Brain (organoid and tissue), 16 donors: ENCODE measurements at places on chromosomes 2 and 18.
A peak's percentile ranks its signal among the peaks of the same experiment; 100 is the strongest.

DNA sequence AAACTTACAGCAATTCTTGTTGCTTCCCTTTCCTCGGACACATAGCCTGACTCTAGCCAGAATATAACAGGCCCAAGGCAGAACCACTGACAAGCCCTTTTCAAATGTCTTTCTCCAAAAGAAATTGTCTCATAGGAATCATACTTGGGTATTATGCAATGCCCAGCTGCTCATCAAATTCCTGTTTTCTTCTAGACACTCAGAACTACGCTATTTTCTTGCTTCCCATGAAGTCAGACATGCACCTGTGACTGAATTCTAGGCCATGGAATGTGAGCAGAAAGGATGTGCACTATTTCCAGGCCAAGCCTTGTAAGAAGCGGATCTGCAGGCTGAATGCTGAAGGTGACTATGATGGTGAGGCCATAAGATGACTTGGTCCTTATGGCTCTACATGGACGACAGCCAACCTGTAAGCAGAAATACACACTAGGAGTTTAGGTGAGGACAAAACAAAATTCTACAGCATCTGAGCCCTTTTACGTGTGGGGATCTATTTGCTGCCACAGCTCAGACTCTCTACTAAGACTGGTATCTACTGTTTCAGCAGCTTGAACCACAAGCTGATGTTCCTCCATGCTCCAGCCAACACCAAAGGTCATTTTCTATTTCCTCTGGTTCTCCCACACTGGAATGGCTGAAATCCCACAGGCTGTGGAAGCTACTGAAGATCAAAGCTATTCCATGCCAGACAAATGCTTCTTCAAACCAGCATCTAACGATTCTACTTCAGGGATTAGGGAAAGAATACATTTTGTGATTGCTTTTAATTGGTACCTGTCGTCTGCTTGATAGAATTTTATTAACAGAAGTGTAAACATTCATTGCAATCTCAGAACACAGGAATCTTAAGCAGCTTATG is 378.7 kb downstream of the RBM43 start:
- no peak for DNase-seq

DNA sequence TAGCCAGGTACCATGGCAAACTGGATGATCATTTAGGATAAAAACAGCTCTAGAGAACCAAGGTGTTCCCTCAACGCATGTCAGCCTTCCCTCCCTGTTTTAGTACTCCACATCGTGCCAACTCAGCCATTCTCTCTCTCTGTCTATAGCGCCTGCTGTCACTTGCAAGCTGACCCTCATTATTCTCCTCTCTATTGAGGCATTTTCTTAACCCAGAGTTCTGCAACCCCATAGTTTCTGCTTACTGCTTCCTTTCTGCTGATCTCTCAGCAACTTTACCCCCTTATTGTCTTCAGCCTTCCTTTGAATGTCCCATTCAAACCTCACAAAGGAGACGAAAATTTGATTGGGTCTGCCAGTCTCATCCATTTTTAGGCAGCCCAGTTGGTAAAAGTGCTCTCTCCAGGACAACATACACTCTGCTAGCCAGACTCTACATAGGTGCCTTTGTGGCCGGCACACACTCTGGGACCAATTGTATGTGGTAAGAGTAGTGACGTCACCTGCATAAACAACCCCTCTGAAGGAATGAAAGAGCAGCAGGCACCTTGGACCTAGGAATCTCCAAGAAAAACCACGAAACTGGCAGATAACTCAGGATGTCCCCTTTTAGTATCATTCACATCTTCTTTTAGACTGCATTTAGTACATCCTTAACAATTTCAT is 367.2 kb upstream of the KCNH7 start:
- no peak for DNase-seq

DNA sequence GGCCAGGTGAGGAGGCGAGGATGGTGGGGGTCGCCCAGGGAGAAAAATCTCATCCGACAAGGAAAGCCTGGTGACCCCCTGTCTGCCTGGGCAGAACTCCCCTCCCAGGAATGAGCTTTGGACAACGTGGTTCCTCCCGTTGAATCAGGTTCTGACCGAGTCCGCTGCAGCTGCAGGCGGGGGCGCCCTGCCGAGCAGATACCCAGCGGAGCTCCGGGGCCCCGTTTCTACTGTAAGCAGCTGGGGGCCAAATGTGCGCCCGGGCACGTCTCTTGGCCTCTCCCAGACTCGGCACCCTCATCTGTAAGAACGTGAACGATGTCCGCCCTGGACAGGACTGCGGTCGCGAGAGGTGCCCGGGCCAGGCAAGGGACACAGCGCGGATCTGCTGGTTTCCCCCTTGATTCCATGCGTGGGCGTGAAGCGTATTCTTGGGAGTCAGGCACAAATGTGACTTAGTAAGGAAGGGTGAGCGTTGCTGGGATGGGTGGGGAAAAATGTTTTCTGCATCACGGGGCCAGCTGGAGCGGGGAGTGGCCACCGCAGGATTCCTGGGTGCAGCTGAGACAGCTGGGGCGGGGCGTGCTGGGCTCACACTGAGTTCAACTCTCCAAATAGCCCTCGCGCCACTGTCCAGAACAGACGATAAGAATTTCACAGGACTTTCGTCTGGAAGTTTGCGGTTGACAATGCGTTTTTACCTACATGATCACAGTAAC is 20.2 kb upstream of the TUBB6 start:
- DNase-seq: no peak

- DNase-seq: no peak
These were observed 56.4 kb downstream of the NCK2 start for GRCh38 chr2:105800953-105801635.

GRCh38 chr2:105442056-105442455 is 43.2 kb upstream of the FHL2 start:
- DNase-seq: no peak

- DNase-seq: no peak
These were observed 95.4 kb downstream of the MTA3 start for GRCh38 chr2:42663828-42664227.

DNA sequence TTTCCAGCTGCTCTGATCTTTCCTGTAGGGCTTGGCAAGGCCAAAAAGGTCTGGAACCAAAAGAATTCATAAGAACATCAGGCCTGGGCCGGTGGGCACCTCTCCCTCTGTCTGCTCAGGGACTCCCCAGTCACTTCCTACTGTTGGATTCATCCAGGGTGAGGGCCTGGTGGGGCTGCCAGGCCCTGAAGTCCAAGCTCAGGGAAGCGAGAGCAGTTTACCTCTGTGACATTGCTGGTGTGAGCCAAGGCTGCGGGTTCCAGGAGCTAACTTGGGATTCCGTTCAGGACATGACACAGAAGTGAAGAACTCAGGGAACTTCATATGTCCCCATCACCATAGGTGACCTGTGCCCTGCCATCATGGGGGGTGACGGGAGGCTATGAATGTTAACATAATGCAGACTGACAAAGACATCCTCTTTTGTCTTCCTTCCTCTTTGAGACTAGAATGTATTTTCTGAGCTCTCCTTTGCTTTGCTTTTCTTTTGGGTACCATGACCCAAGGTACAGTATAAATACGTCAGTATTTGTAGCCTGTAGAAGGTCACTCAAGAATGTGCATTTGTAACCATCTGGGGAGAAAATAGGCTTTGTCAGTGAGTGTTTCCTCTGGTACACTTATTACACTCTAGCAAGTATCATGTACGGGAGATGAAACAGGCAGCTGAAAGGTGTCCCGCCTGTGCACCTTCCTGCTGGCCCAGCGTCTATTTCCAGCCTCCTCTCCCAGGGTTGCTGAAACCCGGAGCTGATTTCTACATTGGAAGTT is 130.5 kb upstream of the SLC1A4 start:
- no peak for DNase-seq

DNA sequence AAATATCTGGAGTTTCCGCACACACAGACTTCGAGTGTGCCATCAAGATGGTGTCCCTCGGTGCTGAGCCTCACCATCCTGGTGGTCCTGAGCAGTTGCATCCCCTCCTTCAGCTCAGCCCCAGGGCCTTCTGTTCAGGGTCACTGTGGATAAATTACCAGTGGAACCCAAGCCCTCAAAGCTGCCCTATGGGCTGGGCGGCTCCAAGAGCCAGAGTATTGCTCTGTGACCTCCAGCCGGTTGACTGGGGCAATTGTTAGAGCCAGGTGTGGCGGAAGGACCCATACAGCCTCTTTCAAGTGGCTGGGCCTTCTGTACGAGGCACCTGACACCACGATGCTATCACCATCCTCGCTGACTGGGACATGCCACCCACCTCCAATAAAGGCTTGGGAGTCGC is 215.5 kb downstream of the GBX2 start:
- DNase-seq: no peak

- no peak for DNase-seq
These were observed 15.6 kb upstream of the SNED1 start for GRCh38 chr2:240982821-240983281.

GRCh38 chr2:130336877-130337734 is 5.6 kb upstream of the IMP4 start:
- DNase-seq: peak; percentile 89
